ENCODE measurements at places on chromosomes 5 and 9. TPM values are rescaled to one million over a fixed set of nuclear protein-coding genes. Genes with fewer than 3 reads are reported as not detected.

DNA sequence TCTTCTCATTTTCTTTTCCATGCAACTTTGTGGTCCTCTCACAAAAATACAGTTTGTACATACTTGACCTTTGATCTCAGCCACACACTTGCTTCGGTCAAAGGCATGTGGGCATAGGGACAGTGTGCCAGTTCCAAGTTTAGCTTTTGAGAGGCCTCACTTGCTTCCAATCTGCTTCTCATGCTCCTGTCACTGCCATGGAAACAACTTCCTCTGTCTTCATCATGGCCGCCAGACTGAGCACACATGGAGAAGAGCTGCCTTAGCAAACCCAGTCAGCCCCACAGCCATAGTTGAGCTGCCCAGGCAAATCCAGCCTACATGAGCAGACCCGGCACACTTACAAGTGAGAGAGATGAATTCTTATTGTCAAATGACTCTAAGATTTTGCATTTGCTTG, 138.2 kb upstream of the TUSC1 start:
- DNase-seq = no peak

DNA sequence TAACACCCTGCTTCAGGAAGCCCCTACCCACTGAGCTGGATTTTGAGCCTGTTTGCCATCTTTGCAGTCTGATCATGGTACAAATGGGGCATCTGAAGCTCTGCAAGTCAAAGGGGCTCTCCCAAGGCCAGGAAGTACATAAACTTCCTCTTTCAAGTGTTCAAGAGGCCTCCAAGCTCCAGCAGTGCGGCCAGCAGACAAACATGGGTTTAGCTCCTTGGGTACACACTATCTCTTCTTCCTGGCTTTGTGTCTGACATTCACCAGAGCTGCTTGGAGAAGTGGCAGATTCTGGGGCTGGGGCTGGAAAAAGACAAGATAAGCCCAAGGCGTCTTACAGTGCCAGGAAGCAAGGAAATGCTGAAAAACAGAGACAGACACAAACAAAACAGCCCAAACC, 34.1 kb downstream of the LAMC3 start:
- DNase-seq = no peak

DNA sequence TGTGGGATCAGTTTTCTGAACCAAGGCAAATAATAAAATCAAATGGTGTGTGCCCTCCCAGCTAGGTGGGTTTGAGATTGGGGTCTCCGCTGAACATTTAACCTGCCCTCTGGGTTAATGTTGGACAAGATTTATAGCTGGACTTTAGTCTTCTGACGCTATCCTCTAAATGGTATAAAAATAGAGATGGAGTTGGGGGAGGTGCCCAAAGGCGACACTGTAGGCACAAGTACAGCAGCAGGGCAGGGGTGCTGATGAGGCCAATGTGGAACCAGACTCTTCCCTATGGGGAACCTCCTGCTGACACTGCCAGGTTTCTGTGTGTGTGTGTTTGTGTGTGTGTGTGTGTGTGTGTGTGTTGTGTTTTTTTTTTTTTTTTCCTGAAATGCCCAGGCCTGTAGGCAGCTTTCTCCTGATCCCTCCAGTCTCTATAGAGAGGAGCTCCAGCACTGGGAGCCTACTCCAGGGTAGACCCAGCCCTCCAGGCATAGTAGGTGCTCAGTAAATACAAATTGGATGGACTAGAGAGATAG, 37.9 kb downstream of the PCDH1 start:
- DNase-seq = no peak

DNA sequence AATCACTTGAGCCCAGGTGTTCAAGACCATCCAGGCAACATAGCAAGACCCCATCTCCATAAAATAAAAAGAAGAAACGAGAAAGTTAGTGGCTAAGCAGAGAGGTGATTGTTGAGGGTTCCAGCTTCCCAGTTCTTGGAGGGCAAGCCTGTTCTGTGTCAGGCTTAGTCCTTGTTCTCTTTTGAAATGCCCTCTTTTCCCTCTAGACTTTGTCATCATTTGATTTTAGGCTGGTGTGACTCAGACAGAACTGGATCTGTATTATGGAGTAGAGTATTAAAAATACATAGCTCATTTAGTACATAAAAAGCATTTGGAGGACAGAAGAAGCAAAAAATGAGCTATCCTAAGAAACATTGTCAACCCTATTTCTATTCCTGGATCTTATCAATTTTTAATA, 159.4 kb downstream of the CD180 start:
- no peak for DNase-seq

DNA sequence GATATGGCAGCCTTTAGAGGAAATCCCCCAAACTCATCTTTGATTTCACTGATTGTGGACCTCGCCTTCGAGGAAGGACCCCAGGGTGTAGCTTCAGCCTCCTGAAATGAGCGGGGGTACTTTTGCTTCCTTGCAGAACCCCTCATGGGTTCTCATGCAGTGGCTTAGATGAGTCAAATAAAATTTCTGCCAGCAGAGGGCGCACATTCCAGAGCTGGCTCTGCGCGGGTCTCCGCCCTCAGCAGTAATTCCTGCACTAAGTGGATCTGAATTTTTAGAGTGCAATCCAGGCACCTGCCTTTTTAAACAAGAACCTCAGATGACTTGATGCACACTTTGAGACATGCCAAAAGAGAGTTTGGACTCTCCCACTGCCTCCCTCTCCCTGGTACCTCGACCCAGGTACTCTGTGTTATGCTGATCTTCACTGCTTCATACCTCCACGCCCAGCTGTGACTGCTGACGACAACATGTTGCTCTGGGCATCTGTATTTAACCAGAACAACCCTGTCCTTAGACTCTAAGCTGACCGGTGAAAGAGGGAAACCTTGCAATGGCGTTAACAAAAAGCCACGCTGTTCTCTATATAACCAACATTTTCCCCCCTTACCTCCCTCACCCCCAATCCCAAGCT, 7.3 kb downstream of the EGFLAM start:
- DNase-seq = peak; percentile 88

- DNase-seq = no peak
These were observed 50.9 kb upstream of the SARDH start for GRCh38 chr9:133788819-133789717.

- DNase-seq = no peak
These were observed 286.7 kb downstream of the TLE4 start for GRCh38 chr9:79858508-79858907.

The TAF11L5 gene
- total RNA-seq = not detected

- DNase-seq = no peak
These were observed 45.8 kb downstream of the MEIKIN start for GRCh38 chr5:131899686-131900085.

DNA sequence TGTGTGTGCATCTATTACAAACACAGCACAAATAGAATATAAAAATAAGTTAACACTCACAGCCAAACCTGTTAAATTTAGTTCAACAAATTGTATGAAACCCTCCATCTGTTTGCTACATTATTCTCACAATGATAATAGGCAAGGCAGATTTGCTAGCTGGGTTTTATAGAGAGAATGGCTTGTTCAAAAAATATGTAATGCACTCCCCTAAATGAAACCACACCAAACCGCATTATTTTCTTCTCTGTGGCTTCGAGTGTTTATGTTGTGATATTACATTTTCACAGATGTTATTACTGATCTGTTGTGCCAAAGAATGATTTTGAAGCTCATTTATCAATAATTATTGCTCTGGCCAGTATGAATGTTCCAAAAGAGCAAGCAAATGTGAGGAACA, 92.9 kb downstream of the SPATA31D1 start:
- no peak for DNase-seq

The MEF2C gene
- 1.2 TPM for total RNA-seq

GRCh38 chr9:101376111-101376848, 8.5 kb downstream of the BAAT start:
- DNase-seq = no peak

The PCDHA2 gene
- total RNA-seq = 2.4 TPM

The IFNE gene
- total RNA-seq = 0.35 TPM

GRCh38 chr5:153504726-153505125, 14.3 kb downstream of the GRIA1 start:
- no peak for DNase-seq

DNA sequence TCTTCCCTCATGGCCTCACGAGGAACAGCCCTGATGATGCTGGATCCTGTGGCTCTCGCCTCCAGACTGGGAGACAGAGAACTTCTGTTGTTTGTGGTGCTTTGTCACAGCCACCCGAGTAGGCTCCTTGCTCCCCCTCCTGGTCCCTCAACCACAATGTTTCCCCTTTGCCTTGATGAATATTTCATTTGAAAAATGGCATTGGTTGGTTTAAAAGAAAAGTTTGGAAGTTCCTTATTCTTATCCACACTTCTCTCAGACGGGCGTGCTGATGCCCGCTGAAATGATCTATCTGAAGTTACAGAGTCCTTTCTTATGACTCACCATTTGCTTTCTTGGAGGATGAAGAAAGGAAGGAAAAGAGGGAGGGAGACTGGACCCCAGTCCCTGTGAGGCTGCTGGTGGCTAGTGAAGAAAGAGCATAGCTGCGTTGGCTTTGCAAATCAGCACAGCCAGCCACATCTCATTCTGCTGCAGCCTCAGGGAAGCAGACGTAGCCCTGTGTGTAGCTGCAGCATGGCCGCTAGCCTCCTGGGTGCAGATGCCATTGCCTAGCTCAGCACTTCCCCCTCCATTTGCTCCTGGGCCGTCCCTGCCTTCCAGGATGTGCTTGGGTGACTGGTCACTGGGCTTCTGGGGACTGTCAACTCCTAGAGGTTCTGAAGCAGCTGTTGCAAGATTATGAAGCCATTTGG, 185.9 kb downstream of the ERCC6L2 start:
- peak; percentile 75 for DNase-seq

- DNase-seq = no peak
These were observed 63.2 kb downstream of the PAM start for GRCh38 chr5:102818345-102818744.

- no peak for DNase-seq
These were observed 957 bp downstream of the PRELID1 start for GRCh38 chr5:177304392-177305119.

DNA sequence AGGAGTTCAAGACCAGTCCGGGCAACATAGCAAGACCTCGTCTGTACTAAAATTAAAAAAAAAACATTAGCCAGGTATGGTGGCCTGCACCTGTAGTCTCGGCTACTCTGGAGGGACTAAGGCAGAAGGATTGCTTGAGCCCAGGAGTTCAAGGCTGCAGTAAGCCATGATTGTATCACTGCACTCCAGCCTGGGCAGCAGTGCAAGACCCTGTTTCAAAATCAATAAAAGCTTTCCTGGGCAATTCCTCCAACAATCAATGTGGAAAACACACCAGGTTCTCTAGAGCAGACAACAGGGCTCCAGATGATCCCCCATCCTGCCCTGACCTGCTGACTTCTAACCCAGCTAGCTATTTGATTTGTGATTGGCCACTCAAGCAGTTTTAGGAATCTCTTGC, 1.2 kb downstream of the AK8 start:
- DNase-seq = no peak

The BNC2 gene
- 17.7 TPM for total RNA-seq

The WDR38 gene
- total RNA-seq = not detected

- no peak for DNase-seq
These were observed 608.4 kb downstream of the TLE1 start for GRCh38 chr9:81080900-81081299.

DNA sequence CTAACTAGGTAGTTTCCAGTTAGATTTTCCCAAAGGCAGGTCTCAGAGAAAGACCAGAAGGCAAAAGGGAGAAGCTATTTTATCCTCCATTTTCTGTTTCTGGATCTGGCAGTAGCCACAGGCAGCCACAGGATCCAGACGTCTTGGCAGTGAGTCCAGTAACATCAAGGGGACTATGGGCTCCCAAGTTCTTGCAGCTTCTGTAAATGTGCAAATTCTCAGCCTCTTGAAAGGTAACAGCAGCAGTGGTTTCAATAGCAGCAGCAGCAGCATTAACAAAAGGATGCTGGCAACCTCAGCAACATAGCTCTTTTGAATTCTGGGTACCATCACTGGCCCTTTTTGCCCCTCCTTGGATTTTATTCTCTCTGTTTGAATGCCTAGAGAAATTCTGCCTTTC, 27.1 kb upstream of the IL33 start:
- no peak for DNase-seq

- no peak for DNase-seq
These were observed 38.1 kb downstream of the ANGPTL2 start for GRCh38 chr9:127084076-127085039.

DNA sequence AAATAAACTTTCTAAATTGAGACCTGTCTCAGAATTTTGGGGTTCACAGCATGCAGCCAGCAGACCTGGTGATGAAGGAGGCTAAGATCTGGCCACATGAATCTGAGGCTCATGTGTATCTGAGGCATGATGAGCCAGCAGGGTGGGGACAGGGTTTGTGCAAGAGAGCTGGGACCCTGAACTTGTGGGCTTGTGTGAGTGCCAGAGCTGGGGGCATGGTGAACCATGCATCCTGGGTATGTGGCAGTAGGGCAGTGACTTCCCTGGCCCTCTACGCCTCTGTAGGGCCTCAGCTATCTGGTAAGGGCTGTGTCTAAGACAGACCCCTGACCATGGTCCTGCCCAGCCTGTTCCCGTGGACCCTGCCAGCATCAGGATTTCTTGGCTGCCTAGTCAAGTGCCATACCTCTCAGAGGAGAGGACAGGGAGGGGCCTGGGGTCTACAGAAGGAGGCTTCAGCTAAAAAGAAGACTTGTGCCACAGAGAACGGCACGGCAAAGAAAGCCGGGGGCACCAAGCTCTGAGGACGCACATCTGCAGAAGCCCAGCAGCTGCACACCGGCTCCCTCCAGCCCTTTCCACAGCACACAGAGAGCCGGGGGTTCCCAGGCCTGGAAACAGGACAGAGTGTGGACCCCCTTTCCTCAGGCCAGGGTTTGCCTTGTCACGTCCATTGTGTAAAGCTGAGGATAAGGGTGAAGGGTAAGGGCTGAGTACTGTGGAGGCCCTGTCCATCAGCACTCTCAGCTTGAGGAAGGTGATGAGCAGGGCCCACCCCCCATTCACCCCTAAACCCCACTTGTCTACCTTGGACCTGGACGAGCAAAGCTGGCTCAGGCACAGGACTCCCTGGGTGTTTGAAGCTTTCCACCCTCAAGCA, 130.1 kb downstream of the MRPL36 start:
- no peak for DNase-seq

DNA sequence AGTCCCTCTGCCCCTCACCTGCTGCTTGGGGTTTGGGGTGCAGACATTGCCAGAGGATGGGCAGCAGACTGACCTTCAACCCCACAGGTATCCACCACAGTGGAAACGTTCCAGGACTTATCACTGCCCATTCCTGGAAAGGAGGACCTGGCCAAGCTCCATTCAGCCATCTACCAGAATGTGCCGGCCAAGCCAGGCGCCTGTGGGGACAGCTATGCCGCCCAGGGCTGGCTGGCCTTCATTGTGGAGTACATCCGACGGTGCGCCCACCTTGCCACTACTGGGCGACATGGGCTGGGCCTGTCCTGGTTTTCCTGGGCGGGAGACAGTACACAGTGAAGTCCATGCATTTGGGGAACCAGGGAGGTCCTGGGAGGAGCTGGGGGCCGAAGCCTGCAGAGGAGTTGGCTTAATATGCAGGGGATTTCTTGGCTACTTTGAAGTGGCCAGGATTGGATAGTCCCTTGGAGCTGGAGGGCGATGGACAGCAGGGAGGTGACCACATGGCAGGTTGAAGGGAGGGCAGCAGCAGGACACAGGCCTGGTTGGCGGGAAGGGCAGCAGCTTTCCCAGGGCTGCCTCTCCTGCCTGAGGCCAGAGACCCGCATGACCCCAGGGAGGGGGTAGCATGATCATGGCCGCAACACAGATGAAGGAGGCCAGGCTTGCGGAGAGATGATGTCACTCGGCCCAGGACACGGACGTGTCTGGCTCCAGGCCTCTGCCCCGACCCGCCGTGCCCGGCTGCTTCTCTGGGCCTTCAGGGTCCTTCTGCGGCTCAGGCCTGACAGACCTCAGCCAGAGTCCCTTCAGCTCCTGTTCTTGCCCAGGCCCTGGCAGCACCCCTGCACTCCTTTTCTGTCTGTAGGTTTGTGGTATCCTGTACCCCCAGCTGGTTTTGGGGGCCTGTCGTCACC, 34.6 kb downstream of the USP20 start:
- DNase-seq = no peak

GRCh38 chr5:166992874-166993722, 1298.3 kb upstream of the WWC1 start:
- peak; percentile 52 for DNase-seq

The CANX gene
- total RNA-seq = 530 TPM

Data from GM23338 (cell line).